NCI-H1436 treated with DMSO at 0.1 percent for 48 hours (cell line): ENCODE measurements at places on chromosomes 7 and 10.

- no peak for DNase-seq
These were observed 137.5 kb upstream of the LAMB4 start for GRCh38 chr7:108267615-108268014.

DNA sequence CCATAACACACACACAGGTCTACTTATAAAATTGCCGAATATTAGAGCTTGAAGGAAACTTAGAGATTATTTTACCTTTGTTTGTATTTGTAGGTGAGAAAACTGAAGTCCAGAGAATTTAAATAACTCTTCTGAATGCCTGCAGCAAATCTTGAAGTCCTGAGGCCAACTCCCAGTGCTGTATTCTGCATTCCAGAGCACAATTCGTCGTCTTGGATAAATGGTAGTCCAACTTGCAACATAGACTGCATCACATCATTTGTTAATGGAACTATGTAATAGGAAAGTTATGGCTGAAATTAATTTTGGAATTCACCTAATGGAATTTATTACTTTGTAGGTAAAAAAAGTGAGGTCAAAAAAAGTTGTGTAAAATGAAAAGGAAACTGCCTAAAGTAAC, 37.3 kb upstream of the SEMA3D start:
- no peak for DNase-seq

DNA sequence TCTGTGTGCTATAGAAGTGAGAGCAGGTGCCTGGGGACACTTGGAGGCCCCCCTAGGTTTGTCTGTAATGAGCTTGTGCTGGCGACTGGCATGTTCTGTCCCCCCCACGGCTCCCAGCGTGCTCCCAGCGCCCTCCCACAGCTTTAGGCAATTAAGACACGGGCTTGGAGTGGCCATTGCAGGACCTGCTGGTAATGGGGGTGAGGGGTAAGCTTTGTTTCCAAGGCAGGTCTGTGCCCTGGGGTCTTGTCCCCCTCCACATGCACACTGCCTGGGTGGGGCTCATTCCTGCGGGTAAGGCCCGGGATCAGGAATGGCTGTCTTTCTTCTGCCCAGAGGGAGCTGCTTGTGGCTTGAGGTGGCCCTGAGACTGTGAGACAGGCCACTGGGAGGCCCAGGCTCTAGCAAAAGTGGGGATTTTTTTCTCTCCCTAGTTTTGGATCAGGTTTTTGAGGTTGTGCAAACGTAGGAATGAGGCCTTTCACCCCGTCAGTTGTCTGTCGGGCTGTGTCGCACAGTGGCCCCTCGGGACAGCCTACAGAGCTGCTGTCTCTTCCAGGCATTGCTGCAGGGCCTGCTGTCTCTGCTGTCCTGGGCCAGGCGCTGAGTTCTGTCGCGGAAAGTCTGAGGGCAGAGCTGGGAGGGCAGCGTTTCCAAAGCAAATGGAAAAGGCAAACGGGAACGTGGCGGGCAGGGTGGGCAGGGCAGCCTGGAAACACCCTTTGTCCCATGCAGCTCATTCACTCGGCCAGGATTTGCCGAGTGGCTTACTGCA, 107.4 kb downstream of the LHPP start:
- no peak for DNase-seq

DNA sequence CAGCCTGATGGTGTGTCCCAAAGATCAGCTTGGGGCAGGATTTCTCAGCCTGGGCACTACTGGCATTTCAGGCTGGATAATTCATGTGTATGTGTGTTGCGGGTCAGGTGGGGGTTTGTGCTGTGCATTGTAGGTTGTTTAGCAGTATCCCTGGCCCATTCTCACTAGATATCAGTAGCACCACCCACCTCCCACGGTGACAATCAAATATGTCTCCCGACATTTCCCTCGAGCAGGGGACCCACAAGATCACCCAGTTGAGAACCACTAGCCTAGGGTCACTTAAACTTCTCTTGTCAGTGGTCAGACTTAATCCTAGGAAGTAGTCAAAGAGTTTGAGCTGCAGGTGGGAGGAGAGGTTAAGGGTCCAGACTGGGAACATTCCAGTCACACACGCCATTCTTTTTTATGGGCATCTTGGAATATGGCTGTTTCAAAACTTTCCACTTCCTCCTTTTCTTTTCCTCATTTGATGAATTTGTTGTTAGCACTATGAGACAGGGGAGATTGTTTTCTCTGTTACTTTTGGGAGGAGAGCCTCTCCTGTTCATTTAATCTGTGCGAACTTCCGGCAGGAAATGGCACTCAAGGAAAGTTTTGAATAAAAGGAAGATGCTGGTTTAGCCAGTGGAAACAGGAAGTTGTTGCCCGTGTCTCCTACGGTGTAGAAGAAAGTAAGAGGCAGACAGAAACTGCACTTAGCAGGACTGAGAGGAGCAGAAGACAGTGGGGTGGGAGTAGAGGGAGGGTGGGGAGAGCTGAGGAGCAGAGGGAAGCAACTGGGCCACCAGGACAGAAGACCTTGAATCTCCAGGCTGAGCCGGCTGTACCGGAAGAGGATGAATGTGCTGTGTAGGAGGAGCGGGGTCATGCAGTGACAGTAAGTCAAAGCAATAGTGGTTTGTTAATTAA, 17.6 kb upstream of the EXOC6 start:
- no peak for DNase-seq

DNA sequence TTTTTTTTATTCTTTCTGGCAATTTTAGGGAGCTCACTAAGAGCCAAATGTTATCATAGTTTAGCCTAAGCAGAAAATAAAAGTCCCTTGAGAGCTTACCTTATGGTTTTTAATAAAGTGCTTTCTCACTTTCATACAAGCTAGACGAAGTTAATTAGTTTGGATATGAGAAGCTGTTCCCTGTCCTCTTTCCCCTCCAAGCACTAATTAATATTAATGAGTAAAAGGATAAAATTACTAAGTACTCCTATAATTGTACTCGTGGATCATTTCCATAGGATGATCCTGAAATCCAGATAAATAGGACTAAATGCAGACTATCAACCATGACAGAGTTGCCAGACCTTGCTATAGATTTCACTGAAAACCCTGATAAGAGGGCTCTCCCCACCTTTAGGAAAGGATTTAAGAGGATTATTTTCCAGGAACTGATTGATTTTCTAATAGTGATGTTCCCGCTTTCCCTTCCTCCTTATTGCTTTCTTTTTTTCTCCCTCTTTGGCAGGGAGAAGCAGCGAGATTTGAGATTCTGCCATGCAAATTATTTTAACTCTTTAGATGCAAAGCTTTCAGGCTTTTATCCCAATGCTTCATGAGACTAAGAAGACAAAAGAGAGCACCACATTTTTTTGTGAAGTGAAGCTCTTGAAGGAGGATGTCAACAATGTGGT, 58.3 kb upstream of the HECW1 start:
- no peak for DNase-seq

- no peak for DNase-seq
These were observed 779 bp downstream of the C1QL3 start for GRCh38 chr10:16520900-16521299.

- no peak for DNase-seq
These were observed 60.7 kb upstream of the FOXK1 start for GRCh38 chr7:4621396-4621795.

- no peak for DNase-seq
These were observed 33.2 kb downstream of the CDH23 start for GRCh38 chr10:71429929-71430328.

GRCh38 chr10:10208196-10208595, 809.5 kb upstream of the CELF2 start:
- no peak for DNase-seq

DNA sequence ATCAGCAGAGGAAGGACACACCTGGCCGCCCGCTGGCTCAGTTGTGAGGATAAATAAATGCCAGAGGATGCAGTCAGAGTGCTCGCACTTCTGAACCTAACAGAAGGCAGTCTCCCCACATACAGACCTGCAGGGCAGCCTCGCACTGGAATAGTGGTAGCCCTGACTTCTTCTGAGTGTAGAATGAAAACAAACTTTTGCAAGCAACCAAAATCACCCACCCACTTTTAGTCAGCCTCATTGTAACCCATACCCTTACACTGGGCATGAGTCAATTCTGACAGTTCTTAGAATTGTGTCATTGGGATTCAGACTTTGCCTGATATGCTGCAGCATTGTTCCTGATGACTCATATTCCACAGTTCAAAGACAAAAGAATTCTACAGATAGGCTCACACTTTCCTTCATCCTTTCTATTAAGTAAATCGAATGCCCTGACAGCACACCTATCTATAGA, 167.0 kb upstream of the CDK1 start:
- no peak for DNase-seq

DNA sequence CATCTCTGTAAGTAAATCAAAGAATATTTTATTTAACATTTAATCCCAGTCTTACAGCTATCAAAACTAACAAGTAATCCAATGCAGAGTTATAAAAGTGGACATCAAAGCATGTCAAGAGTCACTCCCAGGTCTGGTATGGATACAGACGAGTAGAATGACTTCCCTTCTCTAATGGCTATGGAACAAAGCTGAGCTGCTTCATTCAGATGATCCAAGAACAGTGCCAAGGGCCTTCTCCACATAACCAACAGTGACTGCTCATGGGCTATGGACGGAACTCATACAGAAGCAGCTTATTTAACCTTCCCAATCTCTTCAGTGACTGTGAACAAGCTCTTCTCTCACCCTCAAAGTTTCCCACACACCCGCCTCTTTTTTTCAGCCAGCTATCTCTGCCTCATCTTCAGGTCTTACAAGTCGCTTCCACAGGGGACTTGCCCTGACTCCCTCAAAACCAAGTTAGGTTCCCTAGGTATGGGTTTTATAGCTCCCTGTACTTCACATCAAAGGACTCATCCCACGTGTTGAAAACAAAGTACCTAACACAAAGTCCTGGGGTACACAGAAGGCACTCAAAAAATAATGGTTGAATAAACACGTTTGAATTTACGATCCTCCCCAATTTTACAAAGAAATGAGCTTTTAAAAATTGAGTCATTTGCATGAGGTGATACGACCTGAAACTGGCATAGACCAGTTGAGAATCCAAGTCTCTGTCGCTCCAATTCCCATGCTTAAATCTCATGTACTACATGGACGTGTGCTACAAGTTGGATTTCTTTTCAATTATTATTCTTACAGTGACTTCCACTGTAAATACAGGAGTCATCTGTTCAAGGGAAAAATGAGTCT, 3.1 kb downstream of the USP6NL start:
- no peak for DNase-seq

DNA sequence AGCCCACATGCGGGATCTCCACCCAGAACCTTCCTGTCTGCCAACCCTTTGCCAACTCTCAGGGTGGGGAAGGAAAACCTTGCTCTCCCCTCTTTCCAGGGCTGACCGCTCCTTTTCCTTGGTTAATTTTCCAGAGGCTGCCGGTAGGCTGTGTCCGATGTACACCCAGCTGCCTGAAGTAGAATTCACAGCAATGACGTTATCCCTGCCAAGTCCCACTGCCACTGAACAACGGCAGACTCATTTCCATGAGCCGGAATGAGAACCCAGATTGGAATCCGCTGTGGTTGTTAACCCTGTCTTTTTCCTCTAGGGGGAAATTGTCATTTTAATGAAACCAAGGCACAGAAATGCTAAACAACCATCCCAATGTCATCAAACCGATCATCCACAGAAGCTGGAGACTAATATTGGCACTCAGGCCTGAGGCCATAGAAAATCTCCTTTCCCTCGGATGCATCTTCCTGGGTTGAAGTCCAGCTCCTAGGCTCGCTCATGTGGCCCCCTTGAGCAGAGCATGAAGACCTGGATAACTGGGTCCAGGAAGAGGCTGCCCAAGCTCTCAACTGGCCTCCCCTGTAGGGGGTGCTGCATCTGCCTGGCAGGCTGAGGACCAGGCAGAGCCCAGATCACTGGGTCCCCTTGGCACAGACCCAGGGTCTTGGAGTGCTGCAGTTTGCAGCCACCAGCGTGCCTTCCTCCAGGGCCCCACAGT, 30.4 kb downstream of the KLRG2 start:
- no peak for DNase-seq

DNA sequence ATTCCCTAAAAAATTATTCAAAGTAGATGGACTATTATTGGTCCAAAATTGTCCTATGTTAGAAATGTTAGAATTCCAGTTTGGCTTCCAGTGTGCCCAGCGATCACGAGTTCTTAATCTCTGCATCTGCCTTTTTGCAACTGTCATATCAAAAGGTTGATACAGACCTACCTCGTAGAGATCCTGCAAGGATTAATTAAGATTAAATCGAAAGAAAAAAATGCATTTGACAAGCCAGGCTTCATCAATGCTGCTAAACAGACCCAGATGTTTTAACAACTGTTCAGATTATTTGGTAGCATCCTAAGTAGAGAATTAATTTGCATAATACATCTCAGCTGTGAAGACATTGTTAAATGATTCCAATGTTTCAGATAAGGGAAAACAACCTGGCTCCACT, 336.5 kb downstream of the CRPPA start:
- DNase-seq, result no peak

GRCh38 chr10:93458821-93459257, 23.3 kb downstream of the MYOF start:
- no peak for DNase-seq

GRCh38 chr7:77327932-77328628, 88.1 kb downstream of the GSAP start:
- DNase-seq, result no peak

- no peak for DNase-seq
These were observed at the start of gene TNRC18 for GRCh38 chr7:5423306-5423975. Gene TNRC18, minus strand, starts transcription at chr7:5423834. Its CDS starts 2,588 bp downstream, at chr7:5421246.

DNA sequence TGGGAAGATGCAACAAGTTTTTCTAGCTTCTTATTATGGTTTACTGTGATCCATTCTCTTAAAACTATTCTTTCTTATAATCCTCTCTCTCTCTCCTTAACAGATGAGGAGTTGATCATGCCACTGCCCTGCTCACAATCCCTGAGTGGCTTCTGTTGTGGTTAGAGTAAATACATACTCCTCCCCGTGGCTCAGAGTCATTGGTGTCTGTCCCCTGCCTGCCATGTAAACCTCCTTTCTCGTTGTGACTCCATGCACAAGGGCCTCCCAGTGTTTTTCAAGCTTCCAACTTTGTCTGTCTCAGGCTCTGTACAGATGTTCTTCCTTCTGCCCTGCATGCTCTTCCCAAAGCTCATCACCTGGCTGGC, 20.4 kb downstream of the CCNY start:
- DNase-seq, result no peak

DNA sequence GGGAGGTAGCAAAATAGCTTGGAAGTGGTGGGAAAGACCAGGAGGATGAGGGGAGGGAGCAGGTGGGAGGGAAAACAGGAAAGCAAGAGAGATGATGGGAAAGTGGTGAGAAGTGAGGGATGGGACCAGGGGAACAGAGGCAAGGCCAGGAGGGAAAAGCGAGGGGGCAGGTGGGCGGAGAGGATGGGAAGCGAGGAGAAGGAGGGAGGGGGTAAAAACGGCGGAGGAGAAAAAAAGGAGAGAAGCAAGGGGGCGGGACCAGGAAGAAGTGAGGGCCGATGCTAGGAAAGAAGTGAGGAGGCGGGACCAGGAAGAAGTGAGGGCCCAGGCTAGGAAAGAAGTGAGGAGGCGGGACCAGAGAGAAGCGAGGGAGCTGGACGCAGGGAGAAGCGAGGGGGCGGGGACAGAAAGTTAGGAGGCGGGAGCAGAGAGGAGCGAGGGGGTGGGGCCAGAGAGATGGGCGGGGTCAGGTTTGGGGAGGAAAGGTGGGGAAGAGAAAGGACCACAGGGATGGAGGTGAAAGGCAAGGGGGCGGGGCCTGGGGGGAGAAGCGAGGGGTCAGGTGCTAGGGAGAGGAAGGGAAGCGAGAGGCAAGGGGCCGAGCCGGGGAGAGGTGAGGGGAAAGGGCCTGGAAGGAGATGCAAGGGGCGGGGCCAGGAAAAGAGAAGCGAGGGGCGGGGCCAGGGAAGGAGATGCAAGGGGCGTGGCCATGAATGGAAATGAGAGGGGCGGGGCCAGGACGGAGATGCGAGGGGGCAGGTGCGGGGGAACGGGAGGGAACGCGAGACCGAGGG, 984 bp downstream of the SMURF1 start:
- peak; percentile 52 for DNase-seq
